ENCODE measurements at places on chromosomes 5 and 9.

GRCh38 chr5:57416278-57416994 is 66.2 kb downstream of the ACTBL2 start:
- DNase-seq = no peak

GRCh38 chr5:79771387-79771786 is 81.8 kb downstream of the CMYA5 start:
- no peak for DNase-seq

- no peak for DNase-seq
Measured at GRCh38 chr9:127172066-127172707, 49.8 kb upstream of the ANGPTL2 start.

DNA sequence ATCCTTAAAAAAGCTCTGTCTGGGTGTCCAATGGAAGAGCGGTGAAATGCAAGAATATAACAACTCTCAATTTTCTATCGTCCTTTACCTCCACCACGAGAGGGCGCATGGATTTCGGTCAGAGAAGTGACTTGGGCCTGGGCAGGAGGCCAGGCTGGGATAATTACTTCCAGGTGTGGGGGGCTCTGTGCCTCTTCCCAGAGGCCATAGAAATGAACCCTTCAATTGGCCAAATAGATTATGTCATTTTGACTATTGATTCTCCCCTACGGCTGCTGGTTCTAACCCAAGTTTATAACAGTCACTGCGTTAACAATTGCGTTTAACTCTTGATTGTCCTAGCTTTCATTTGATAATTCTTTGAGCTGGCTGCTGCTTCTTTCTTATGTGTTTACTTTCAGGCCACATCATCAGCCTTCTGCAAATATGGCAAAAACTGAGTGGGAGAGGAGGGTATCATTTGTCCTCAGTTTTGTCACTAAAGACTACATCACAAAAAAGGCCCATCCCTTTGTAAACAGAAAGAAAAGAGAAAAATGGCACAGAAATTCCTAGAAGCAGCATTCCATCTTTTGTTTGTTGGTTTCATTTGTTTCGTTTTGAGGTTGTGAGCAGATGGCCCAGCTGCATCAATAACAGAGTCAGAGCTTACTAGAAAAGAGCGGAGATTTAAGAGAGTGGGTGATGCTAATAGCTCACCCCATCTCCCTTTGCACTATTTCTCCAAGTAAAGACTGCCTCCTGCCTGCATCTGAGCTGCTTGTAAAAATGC is 45.4 kb upstream of the ZFR start:
- peak; percentile 61 for DNase-seq

- no peak for DNase-seq
Measured at GRCh38 chr9:16247188-16247875, 623.1 kb downstream of the BNC2 start.

- DNase-seq = no peak
Measured at GRCh38 chr5:112349371-112349770, 69.7 kb downstream of the EPB41L4A start.

GRCh38 chr5:196350-196749 is 5.1 kb downstream of the LRRC14B start:
- no peak for DNase-seq

- DNase-seq = no peak
Measured at GRCh38 chr5:24547132-24547531, 97.6 kb downstream of the CDH10 start.

DNA sequence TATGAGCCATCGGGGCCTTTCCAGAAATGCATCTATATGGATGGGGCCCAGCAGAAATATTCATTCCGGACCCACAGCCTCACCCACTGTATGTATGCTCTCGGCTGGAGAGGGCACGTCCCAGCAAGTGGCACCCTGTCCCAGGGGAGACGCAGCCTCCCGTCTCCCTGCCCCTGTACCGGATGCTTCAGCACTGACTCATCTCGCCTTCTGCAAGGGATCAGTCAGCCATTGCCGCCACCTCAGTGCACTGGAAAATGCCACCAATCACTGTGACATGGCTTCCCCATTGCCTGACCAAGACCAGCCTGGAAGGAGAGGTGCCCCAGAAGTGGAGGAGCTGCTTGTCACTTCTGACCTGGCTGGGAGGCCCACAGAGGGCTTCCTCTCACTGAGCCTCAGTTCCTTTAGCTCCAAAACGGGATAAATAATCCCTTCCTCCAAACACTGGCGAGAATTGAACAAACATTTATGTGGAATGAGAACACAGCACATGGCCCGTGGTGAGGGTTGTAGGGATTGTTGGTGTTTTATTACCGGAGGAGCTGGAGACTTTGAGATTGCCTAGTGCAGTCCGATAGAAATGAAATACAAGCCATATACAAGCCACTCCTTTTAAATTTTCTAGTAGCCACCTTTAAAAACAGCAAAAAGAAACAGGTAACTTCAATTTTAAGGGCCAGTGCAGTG is 43.9 kb upstream of the ORM1 start:
- no peak for DNase-seq

DNA sequence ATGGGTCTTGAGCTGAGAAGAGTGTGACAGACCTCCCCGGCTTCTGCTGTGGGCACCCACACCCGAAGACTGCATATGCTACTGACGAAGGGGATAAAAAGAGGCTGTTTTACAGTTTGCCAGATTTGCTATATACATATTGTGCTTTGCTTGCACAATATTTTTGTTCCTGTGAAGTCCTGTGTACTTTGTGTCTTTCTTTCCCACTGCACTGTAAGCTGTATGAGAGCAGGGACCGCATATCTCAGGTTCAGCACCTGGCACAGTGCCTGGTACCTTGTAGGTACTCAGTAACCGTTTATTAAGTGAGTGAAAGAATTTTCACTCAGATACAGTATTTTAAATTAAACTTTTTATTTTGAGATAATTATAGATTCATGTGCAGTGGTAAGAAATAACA is 8.2 kb upstream of the GARNL3 start:
- DNase-seq = no peak

Measured in CD4-positive, alpha-beta T cell (primary cell).